MCF 10A (cell line): ENCODE measurements at places on chromosomes 12 and 14. TPM values are rescaled to one million over a fixed set of nuclear protein-coding genes. Genes with fewer than 3 reads are reported as not detected.

CLEC4E gene
- not detected in 2 replicates for total RNA-seq

PIK3C2G gene
- total RNA-seq: 10.6 and 15.0 TPM in 2 replicates

PPFIA2 gene
- total RNA-seq: 1.6 and 2.2 TPM in 2 replicates

RFX4 gene
- not detected in 2 replicates for total RNA-seq

PARPBP gene
- total RNA-seq: 11.9 and 15.1 TPM in 2 replicates

COX8C gene
- total RNA-seq: not detected in 2 replicates
